Daoy (cell line): ENCODE measurements at places on chromosomes 6 and 20. TPM values are rescaled to one million over a fixed set of nuclear protein-coding genes. Genes with fewer than 3 reads are reported as not detected.

- peak; percentile 31 for DNase-seq
Measured at GRCh38 chr6:147949981-147950622, 392.5 kb upstream of the SASH1 start.

Gene MDFI
- 45.7 and 53.7 TPM in 2 replicates for total RNA-seq

Gene RHAG
- total RNA-seq = not detected in 2 replicates

Gene ESR1
- total RNA-seq = not detected in 2 replicates

GRCh38 chr6:134427721-134428120 lies 109.8 kb upstream of the SGK1 start:
- no peak for DNase-seq

DNA sequence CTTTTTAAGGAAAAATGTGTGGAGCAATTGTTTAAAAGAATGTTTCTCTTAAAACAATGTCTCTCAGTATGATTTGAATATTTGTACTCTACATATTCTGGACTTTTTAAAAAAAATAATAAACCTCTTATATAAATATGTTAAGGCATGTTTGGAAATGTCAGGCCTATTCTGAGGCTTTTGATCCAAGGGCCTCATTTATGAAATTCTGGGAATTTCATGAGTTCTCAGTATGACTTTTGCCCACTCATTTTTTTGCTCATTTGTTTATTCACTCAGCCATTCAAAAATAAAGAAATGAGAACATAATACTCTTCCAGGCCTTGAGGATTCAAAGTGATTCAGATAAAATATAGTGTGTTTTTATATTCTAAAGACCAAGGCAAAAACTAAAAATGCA lies 60.4 kb downstream of the DOK5 start:
- DNase-seq = no peak

DNA sequence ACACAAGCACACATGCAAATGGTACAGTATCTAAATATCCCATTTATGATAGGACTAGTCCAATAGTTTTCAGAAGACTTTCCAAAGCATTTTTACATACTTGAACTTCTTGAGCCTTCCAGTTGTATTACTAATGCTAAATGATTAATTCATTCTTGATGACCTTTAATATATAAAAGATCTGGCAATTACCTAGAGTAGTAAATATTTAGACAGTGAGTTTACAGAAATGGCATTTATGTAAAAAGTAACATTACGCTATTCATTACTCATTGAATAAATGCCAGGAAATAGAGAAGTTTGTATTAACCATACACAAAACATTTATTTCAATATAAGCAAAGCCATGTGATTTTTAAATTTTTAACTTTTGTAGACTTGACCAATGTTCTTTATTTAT lies 158.8 kb downstream of the DST start:
- DNase-seq = no peak

GRCh38 chr20:38208523-38208922 lies 43.5 kb upstream of the TGM2 start:
- no peak for DNase-seq

GRCh38 chr6:123994168-123994567 lies 190.5 kb downstream of the NKAIN2 start:
- no peak for DNase-seq

DNA sequence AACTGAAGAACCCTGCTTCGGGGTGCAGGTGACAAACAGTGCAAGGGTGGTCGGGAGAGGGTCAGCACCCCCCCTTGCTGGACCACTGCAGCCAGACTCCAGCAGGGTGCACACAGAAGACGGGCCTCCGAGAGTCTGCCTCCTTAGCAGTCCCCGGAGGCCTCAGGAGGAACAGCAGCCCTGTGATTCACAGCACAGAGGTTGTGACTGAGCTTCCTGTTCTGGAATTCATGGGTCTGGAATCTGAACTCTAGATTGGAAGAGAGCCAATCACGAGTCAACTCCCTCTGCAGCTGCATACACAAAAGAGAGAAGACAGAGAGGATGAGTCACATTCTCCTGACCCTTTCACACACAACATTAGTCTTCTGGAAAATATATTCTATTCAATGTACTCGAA lies 249.0 kb upstream of the OPRM1 start:
- DNase-seq = peak; percentile 43

DNA sequence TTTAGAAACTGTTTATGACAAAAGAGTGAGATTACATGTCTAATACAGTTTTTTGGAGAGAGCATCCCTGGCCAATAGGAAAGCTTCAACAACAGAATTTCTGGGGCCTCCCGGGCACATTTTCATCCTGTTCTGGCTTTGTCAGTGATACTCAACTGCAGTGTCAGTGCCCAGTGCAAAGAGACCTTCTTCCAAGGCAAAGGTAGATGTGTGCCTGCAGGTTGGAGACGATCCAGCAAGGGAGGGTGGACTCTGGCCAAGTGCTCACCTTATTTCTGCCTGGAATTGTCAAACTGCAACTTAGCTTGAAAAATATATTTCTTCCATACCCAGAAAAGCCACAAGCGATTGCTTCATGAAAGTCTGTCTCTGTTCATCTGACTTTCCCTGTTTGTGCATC lies 211.6 kb upstream of the SNX9 start:
- DNase-seq = no peak

DNA sequence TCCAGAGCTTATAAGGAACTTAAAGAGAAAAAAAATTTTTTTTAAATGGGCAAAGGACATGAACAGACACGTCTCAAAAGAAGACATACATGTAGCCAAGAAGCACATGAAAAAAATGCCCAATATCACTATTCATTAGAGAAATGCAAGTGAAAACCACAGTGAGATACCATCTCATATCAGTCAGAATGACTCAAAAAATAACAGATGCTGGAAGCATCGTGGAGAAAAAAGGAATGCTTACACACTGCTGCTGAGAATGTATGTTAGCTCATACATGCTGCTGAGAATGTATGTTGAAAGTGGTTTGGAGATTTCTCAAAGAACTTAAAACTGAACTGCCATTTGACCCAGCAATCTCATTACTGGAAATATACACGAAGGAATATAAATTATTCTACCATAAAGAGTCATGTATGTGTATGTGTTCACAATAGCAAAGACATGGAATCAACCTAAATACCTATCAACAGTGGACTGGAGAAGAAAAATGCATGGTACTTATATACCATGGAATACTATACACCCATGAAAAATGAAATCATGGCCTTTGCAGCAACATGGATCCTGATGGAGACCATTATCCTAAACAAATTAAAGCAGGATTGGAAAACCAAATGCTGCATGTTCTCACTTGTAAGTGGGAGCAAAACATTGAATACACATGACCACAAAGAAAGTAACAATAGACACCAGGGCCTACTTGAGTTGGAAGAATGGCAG lies 5.2 kb downstream of the OR11A1 start:
- DNase-seq = peak; percentile 49

Gene RGS17
- 8.3 and 8.7 TPM in 2 replicates for total RNA-seq
